ENCODE measurements at places on chromosomes 7 and 10.

- DNase-seq, result no peak
Observed at GRCh38 chr7:97342512-97342911, 225.0 kb downstream of the SDHAF3 start.

DNA sequence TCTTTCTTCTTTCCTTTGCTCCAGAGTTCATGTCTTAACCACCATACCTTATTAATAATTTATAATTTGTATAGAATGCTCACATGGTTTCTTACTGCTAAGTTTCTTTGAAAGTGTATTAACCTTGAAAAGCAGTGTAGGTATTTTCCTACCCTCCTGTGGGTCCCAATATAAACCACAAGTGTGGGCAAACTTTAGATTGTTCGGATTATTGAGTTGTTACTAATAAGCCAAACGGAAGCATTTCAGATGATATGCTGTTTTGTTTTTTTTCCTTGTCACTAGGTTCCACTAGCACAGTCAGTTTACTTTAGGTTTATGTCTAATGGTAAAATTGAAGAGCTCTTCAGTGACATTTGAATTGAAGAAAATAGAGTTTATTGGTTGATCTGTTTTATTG lies 10.2 kb downstream of the SSBP1 start:
- DNase-seq, result no peak

- no peak for DNase-seq
Observed at GRCh38 chr7:133398506-133398905, 145.6 kb downstream of the EXOC4 start.

DNA sequence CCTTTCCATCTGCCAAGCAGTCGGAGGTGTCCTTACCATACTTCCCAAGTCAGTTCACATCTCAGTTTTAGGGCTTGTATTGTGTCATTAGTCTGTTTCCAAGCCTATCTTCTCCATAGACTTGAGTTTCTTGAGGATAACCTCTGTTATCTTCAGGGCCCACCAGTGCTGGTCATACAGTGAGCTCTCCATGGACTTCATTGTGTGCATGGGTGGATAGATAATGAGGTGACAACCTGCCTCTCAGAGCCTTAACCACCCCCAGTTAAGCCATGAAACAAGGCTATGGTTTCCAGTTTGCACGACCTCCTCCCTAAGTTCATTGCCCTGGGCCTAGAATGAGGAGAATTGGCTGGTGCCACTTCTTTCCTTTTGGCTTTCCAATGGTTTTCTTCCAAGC lies 38.5 kb upstream of the WAC start:
- DNase-seq, result no peak

- DNase-seq, result peak; percentile 69
Observed at GRCh38 chr7:151518105-151518946, 1.4 kb downstream of the RHEB start.

GRCh38 chr7:144821067-144821466 lies 14.8 kb downstream of the TPK1 start:
- no peak for DNase-seq

GRCh38 chr10:83862723-83863122 lies 276.6 kb upstream of the GHITM start:
- no peak for DNase-seq

- DNase-seq, result no peak
Observed at GRCh38 chr10:63899673-63900300, 378.6 kb downstream of the REEP3 start.

- DNase-seq, result no peak
Observed at GRCh38 chr10:5895804-5896203, 5.8 kb downstream of the FBH1 start.

GRCh38 chr10:1483826-1484225 lies 253.5 kb downstream of the ADARB2 start:
- DNase-seq, result no peak

DNA sequence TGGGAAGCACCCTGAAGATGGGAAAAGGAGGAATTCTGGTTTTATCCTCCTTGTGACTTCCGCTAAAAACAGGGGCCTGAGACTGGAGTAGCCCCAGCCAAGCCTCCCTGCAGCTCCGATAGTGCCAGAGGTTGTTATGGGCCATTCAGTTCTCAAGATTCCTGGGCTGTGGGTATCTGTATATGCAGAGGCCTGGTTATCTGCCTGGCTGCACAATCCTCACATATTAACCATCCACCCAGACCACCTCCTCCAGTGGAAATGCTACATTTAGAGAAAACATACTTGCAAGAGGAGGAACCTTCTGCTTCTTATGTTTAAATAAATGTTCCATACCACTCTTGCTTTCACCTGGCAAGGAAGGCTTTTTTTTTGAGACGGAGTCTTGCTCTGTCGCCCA lies 34.6 kb downstream of the ARL3 start:
- no peak for DNase-seq

DNA sequence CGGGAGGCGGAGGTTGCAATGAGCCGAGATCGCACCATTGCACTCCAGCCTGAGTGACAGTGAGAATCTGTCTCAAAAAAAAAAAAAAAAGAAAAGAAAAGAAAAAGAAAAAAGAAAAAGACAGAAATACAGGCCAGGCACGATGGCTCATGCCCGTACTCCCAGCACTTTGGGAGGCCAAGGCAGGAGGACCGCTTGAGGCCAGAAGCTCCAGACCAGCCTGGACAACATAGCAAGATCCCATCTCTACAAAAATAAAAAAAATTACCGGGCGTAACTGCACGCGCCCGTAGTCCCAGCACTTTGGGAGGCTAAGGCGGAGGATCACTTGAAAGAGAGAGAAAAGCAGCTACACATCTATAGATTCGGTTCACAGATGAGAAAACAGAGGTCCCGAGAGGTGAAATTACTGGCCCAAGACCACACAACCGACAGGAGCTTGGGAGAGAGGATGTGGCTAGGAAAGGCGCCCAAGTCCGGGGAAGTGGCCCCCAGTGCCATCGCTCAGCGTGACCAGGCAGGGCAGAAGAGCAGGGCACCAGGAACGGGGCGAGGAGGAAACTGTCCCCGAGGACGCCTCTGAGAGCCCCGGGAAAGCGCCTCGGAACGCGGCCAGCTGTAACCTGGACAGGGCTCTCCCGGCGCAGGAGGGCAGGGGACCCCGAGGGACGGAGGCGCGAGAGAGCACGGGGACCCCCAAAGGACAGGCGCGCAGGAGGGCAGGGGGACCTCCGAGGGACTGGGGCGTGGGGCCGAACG lies 612 bp downstream of the SNX8 start:
- peak; percentile 51 for DNase-seq

GRCh38 chr7:78218051-78218450 lies 419.5 kb downstream of the PHTF2 start:
- DNase-seq, result no peak

DNA sequence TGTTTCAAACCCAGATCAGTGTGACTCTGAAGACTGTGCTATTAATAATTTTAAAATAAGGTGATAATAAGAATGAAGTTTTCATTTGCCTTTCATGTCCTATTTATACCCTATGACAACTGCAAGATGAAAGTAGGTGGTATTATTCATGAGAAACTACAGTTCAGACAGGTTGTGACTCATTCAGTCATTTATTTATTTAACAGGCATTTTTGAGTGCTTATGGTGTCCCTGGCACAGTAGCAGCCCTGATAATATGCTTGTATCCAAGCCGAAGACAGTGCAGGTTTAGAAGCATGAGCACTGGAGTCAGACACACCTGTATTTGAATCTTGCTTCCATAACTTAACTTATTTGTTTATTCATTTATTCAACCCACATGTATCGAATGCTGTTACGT lies 87.1 kb downstream of the FZD1 start:
- peak; percentile 3 for DNase-seq

DNA sequence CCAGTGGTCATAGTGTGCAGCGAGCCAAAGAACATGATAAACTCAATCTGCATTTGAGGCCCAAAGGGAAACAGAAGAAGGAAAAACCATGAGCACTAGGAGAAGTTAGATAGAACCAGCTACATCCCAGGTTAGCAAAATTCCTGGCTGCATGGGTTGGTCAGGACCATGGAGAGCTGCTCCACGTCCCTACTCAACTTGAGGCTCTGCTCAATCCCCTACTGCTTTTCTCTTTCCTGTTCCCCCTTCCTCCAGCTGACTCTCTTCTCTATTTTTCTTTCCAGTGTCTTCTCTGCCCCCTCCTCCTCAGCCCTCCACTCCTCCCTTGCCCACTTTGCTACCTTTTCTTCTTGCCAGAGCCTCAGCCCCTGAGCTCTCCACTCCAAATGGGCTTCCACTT lies 21.9 kb upstream of the VSIR start:
- peak; percentile 55 for DNase-seq

- DNase-seq, result no peak
Observed at GRCh38 chr10:64070241-64070640, 549.0 kb downstream of the REEP3 start.

DNA sequence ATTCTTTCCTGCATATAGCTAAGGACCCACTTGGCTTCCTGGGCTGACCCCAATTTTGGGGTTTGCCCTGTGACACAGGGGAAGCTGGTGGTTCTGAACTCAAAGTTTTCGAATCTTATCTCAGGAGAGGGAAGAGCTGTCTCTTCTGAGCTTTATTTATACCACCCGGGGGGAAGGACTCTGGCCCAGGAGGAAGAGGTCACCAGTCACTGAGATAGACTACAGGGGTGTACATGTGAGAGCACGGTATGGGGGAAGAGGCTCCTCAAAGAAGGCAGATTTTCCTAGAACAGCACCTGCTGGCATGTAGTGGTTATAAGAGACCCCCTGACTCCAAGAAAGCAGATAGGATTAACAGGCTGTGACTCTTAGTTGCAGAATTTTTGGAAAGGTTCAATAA lies 101.8 kb upstream of the ELMO1 start:
- DNase-seq, result no peak

DNA sequence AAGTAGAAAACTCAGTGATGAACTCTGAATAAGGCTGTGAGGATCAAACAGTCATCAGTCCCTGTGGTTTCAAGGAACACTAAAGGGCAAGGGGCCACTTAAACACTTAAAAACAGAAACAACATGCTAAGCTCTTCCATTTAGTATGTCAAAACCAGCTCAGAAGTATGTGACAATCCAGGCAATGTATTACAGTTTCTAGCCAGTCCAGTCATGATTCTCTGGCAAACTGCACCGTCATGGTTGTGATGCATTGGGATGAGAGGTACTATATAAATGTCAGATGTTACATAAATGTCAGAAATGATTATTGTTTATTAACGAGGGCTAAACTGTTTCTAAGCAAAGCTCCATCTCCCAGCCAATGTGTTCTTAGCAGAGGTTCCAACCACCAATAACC lies 4.7 kb upstream of the CREB5 start:
- peak; percentile 92 for DNase-seq

GRCh38 chr7:121076350-121077164 lies 88.0 kb downstream of the CPED1 start:
- DNase-seq, result peak; percentile 54

GRCh38 chr10:21281765-21282484 lies 243.6 kb downstream of the SKIDA1 start:
- no peak for DNase-seq

DNA sequence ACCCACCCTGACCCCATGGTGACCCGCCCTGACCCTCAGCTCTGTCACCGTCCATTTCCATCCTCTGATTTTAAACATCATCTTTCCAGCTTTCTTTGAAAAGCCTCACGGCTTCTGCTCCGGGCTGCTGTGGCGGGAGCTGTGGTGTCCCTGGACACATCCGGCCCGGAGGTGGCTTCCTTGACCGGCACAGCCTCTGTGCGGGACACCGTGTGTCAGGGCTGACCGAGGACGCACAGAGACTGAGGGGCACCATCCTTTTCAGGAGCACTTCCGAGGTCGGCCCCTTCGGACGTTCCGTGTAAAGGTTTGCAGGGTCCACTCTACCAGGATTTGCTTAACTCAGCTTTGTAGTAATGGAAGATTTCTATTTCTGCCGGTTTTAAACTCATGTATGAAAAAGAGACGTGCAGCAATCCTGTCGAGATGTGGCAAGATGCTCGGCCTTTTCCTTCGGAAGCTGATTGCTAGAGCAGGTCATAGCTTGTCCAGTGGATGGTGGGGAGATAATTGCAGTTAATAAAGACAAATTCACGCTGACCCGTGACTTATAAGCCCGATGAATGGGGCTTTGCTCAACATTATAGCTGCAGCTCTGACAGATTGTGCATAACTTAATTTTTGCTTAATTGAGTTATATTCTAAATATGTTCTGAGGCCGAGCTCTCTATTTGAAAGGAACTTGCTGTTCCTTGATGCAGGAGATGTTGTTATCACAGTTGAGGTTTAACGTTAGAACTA lies 54.4 kb upstream of the CFAP46 start:
- no peak for DNase-seq

GRCh38 chr7:129707910-129708499 lies 96.5 kb downstream of the NRF1 start:
- DNase-seq, result no peak

- no peak for DNase-seq
Observed at GRCh38 chr10:106904209-106904608, 260.3 kb downstream of the SORCS1 start.

DNA sequence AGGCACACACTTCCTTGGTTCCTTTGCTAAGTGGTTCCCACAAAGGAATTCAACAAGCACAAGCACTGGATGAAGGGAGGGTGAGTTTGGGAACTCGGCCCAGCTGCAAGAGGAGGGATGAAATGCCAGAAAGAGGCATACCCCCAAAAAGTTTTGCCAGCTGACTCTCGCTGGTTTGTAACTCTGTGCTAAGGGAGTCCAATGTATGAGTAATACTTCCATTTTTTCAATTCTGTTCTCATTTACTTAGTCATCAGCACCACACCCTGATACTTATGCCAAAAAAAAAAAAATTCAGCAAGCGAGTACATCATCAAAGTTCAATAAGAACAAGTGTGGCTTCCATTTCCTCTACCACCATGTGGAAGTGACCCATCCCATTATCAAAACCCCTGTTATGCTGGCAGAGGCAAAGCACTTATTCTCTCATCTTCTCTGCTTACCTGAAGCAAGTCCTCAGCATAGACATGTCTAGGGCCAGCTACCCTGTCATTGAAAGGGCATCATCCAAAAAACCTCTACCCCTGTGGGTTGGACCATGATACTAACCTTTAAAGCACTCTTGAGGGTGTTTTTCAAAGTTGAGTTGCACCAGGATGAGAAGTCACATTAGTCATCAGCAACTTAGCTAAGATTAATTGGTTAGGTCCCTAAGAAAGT lies 6.9 kb upstream of the HYCC1 start:
- peak; percentile 89 for DNase-seq

GRCh38 chr7:69764147-69764546 lies 165.9 kb downstream of the AUTS2 start:
- no peak for DNase-seq

DNA sequence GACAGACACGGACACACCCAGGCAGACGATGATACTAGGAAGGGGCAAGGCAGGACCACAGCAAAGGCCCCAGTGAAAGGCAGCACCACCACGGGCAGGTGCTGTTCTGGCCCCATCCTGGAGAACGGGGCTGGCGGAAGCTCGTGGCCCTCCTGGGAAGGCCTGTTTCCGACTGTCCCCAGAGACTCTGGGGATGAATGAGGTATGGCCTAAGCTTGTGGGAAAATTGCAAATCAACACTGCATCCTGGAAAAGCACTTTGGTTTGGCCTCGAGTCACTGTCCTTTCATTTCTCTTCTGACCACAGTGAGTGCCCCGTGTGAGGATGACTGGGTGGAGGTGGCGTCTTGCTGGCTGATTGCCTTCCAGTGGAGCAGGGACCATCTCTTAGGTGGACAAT lies 81.6 kb upstream of the ANLN start:
- DNase-seq, result no peak

All from adipocyte (in vitro differentiated cells).